ENCODE measurements at places on chromosomes 5 and 9. TPM values are rescaled to one million over a fixed set of nuclear protein-coding genes. Genes with fewer than 3 reads are reported as not detected.

GRCh38 chr5:76601470-76601869 lies 21.7 kb downstream of the F2RL2 start:
- DNase-seq, result no peak

Gene STOML2
- 186 TPM for total RNA-seq

Gene BARX1
- not detected for total RNA-seq

- DNase-seq, result no peak
Observed at GRCh38 chr9:137286975-137287383, 9.5 kb downstream of the TOR4A start.

Gene AMBP
- not detected for total RNA-seq

DNA sequence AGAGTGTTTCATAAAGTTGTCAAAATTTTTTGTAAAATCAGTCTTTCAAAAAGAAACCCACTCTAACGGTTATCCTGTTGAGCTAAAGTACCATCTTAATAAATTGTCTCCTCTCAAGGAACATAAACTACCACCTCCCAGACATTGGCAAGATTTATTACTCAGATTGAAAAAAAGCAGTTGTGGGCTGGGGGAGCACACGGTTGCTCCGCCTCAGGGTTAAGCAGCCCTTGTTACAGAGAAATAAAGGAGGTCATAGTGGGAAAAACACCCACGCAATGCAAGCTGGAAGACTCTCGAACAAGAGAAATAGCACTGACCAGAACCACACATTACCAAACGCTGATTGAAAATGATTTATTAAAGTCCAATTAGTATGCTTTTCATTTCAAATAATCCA lies 165.3 kb downstream of the LPAR1 start:
- DNase-seq, result no peak

GRCh38 chr9:87395804-87396479 lies 101.7 kb upstream of the DAPK1 start:
- no peak for DNase-seq

- no peak for DNase-seq
Observed at GRCh38 chr5:159511570-159511969, 181.3 kb upstream of the IL12B start.

- no peak for DNase-seq
Observed at GRCh38 chr5:2335125-2335732, 416.2 kb downstream of the IRX2 start.

DNA sequence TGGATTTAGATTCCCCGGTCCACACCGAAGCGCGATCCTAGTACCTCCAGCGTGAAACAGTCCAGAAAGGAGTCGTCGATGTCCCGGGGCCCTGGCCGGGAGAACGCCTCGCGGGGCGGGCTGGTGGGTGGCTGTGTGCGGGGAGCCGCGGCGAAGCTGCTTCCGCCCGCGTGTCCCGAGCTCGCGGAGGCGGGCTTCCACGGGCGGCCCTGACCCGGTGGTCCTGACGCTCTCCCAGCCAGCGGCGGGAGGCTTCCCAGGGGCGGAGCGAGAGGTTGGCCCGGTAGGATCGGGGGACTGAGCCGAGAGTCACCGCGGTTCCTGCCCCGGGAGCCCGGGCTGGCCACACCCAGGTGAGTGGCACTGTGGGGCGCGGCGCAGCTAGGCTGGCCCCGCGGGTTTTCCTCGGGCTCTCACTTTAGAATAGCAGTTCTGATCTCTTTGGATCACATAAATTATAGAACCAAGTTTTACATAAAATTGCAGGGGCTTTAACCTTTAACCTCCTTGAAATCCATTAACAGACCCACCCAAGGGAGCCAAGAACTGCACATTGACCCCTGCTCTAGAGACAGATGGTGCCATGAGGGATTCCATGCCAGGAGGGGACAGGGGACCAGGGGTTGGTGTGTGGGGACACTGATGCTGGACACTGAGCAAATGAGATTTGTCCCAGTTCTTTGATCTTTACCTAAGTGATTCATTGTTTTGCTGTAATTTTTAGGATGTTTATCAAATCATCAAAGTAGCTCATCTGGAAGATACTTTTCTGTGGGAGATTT lies 29.2 kb upstream of the IL31RA start:
- peak; percentile 8 for DNase-seq

Gene SLC6A3
- total RNA-seq, result 0.16 TPM

- DNase-seq, result no peak
Observed at GRCh38 chr5:146009020-146009419, 72.6 kb downstream of the SH3RF2 start.

Gene IFNB1
- total RNA-seq, result not detected

GRCh38 chr5:73229271-73229670 lies 56.3 kb downstream of the TMEM174 start:
- DNase-seq, result no peak

DNA sequence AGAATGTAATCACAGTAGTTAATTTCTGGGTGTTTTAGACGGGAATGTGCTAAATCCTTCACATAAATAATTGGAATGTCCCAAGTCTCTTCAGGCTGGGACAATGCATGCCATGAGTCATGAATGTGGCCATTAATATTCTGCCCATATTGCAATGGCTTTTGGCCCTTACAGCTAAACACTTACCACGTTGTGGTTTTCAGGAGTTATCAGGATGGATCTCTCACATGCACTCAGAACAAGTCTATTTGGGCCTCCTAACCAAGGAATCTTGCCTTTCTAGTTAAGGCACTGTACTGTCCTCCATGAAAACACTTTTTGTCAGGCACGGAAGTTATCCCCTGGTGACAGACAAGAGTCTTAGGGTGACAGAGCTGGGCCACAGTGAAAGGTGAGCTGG lies 32.7 kb downstream of the PKD2L2 start:
- DNase-seq, result no peak

GRCh38 chr9:38074441-38074961 lies 5.5 kb upstream of the SHB start:
- DNase-seq, result no peak

Gene ANXA1
- total RNA-seq, result 6.6 TPM

Gene SPEF2
- total RNA-seq, result 7.5 TPM

DNA sequence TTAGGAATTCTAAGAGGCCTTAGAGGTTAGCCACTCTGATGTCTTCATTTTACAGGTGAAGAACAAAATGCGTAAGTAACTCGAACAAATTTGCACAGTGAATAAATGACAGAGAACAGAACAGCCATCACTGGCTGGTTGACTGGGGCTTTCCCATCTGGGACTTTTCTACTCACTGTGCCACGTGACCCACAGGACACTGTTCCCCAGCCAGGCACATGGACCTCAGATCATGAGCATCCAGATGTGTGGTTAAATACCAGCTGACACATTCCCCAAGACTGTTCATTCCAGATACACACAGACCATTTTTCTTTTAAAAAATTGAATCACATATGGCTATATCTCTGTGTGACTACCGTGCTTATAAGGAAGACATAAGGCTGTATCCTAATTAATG lies 25.8 kb upstream of the MED10 start:
- no peak for DNase-seq

Gene ARAP3
- total RNA-seq, result 39.2 TPM

- no peak for DNase-seq
Observed at GRCh38 chr5:77015938-77016569, 14.2 kb upstream of the AGGF1 start.

- DNase-seq, result no peak
Observed at GRCh38 chr9:92494856-92495255, 12.6 kb upstream of the ASPN start.

- no peak for DNase-seq
Observed at GRCh38 chr5:178221282-178221681, 11.3 kb downstream of the PHYKPL start.

GRCh38 chr9:130860458-130861316 lies 25.6 kb downstream of the ABL1 start:
- no peak for DNase-seq

DNA sequence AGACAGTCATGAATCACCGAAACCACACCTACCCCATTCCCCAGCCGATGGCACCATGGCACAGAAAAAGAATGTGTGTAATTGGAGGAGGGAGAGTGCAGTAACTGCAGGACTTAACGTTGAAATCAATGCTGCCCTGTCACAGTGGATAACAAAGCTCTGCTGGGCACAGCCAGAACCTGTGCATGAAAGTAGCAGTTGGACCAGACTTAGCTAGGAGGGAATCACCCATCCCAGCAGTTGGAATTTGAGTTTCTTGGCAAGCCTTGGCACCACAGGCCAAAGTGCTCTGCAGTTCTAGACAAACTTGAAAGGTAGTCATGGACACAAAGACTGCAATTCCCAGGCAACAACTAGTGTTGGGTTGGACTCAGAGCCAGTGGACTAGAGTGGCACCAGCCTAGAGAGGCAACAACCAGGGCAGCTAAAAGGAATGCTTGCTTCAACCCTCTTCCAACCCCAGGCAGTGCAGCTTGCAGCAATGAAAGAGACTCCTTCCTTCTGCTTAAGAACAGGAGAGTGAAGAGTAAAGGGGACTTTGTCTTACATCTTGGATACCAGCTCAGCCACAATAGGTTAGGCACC lies 19.1 kb downstream of the TMEM232 start:
- DNase-seq, result no peak

Gene COL15A1
- 0.33 TPM for total RNA-seq

DNA sequence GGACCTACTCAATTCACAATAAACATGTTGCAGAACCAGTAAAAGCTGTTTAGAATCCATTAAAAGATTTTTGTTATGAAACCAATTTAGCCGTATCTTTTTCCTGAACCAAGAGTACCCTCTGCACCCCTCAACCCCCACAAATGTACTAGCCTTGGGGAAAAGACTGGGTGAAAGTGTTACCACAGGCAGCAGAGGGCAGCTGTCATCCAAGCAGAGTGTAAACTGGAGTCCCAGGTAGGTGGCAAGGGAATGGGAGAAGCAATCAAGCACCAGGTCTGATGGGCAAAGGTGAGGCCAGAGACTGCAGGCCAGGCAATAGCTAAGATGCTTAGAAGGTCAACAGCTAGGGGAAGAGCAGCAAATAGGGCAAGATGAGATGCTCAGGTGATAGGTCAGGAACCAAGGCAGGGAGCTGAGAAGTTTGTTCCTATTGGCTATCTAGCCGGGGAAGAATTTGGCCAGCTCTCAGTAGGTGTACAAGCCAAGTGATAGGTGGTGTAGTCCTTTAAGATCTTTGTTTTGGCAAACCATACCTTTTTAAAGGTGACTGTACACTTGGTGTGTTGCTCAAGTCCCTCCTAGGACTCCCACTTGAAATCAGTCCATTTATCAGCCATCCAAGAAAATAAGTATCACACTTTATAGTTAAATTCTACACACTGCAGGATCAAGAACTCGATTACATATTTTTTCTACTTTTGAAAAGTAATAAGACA lies 77.8 kb upstream of the CCDC112 start:
- no peak for DNase-seq

Gene GAS1
- total RNA-seq, result 24.6 TPM

DNA sequence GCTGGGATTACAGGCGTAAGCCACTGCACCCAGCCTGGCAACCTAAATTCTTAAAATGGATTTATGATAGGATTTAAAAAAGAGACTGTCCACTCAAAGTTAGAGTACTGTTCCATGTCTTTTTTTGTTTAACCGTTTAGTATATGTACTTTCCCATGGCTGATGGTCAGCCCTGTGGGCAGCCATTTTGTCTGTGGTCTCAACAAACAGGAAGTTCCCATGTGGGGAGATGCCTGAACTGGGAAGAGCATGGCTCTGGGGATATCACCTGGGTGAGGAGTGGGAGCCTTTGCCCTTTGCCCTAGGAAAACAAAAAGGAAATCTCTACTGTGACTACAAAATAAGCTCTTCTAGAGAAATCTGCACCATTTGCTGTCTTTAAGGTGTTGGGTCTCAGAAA lies 27.5 kb upstream of the GNPDA1 start:
- no peak for DNase-seq

DNA sequence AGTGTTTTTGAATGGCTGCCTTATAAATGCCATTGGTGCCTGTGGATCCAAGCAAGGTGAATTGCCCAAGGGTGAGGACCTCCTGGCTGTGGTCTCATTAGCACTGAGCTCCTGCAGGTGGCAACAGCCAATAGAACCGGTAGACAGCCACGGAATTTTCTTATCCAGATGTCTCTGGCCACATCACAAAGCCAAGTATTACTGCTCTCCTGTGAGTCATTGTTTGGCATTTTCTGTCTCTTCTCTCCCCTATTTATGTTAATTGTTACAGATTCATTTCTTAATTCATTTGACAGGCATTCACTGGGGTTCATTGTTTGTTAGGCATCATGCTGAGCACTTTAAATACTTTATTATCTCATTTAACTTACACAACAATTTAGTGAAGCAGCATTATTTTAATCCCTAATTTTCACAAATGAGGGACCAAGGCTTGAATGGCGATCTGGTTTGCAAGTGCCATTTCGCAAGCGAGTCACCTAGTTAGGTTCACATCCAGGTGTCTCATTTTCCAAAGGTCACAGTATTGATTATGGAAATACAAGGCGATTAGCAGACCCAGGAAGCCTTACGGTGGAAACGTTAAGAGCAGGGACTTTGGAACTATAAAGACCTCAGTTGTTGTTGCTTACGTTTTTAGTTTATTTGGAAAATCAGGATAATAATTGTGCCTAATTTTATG lies 58.2 kb upstream of the DPYSL3 start:
- no peak for DNase-seq

Gene RFX3
- total RNA-seq, result 43.6 TPM

DNA sequence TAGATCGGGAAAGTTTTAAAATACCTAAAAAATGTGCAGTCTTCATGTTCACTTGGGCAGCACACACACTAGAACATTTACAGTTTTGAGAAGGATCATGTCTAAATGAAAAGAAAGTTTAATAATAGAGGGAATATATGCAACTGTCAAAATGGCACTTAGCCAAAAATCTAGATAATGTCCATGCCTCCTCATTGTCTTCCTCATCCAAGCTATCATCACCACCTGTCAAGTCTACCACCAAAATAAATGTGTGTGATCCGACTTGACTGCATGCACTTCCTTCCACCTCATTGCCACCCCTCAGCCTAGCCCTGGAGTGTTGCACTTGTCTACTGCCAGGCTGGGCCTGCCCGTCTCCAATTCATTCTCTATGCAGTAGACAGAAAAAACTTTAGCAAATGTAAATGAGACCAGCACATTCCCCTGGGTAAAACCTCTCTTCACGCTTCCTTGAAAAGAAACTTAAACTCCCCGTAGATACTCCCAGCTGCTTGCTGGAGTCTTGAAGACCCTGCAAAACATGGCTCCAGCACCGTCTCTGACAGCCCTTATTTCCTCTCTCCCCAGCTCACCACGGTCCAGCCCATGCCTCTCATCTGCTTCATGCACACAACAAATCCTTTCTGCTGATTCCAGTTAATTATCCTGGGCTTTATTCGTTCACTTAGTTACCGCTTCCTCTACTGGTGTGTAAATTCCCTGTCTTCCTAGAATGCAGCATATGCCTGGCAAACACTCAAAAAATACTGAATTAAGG lies 66.9 kb downstream of the FANCC start:
- DNase-seq, result no peak

DNA sequence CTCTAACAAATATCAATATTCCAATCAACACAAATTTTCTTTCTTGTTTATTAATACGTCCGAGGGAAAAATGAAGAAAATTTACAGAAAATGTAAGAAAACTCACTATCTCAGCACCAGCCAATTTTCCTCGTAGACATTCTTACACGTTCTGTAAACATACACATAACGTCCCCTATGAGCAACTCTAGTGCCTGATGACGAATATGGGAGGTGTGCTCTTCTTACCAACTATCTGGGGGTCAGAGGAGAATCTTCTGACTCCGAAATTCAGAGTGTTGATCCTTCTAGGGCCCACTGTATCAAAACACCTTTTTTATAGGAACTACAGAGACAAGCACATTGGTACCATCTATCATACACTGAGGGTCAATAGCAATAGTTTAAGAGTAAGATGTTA lies 198.7 kb downstream of the GAPVD1 start:
- no peak for DNase-seq

GRCh38 chr5:39148983-39149534 lies 70.3 kb downstream of the FYB1 start:
- DNase-seq, result no peak

GRCh38 chr9:72743836-72744235 lies 209.0 kb downstream of the ALDH1A1 start:
- DNase-seq, result no peak

Gene SH2D3C
- total RNA-seq, result 6.0 TPM

Data from neural crest cell (in vitro differentiated cells).